T-helper 1 cell (primary cell): ENCODE measurements at places on chromosomes 6 and 20.
A peak's percentile ranks its signal among the peaks of the same experiment; 100 is the strongest.

GRCh38 chr6:14660806-14661579 lies 543.4 kb downstream of the CD83 start:
- no peak for DNase-seq

GRCh38 chr6:158536084-158536890 lies 23.6 kb upstream of the TMEM181 start:
- peak; percentile 69 for DNase-seq

GRCh38 chr6:106759112-106759511 lies 129.7 kb downstream of the QRSL1 start:
- no peak for DNase-seq

DNA sequence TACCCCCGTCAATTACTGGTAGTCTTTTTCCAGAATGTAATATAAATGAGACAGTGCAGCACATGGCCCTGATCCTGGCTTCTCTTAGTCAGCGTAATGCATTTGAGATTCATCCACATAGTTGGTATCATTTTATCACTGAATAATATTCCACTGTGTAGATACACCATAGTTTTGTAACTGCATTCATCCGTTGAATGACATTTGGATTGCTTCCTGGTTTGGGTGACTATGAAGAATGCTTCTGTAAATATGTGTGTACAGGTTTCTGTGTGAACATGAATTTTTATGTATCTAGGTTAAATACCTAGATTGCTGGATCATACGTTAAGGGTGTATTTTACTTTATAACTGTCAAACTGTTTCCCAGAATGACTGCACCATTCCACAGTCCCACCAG lies 62.6 kb upstream of the STMND1 start:
- no peak for DNase-seq

- DNase-seq, result no peak
Observed at GRCh38 chr20:44770484-44771171, 25.0 kb downstream of the KCNK15 start.
